ENCODE measurements at places on chromosomes 16 and 17.

- no peak for DNase-seq
Measured at GRCh38 chr16:85231959-85232358, 119.7 kb upstream of the CIBAR2 start.

- DNase-seq = no peak
Measured at GRCh38 chr16:57049678-57050077, 42.7 kb upstream of the CPNE2 start.

DNA sequence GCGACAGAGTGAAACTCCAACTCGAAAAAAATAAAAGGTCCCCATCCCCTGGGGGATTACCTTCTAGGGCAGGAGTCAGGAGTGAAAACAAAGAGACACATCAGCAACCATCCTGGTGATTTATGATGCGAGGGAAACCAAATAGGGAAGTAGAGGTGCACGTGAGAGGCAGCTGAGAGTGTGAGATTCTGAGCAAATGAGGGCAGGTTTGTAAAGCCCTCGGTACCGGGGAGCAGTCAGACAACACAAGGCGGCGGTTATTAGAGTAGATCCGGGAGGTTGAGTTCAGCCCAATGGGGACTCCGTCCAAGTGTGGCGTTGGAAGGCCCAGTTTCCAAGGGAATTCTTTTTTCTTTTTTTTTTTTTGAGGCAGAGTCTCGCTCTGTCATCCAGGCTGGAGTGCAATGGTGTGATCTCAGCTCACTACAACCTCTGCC, 7.4 kb upstream of the ARMC7 start:
- DNase-seq = no peak

GRCh38 chr16:86496262-86496928, 13.9 kb upstream of the FOXF1 start:
- DNase-seq = no peak

- DNase-seq = no peak
Measured at GRCh38 chr17:80372456-80372855, 42.5 kb upstream of the ENDOV start.

DNA sequence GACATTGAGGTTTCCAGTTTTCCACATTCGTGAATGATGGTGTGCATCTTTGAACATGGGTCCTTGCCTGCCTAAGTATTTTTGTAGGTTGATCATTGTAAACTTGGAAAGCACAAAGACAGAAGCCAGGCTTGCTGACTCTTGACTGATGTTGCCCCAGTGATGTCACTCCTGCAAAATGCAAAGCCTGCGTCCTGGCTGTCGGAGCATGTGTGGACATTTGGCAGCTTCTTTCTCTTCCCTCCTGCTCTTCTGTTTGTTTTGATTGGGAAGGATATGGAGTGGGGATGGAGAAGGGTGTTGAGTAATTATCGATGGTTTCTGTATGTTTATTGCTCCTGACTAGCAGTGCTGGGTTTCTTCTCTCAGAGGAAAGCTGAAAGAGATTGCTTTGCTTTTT, 3.2 kb downstream of the NDE1 start:
- no peak for DNase-seq

- DNase-seq = no peak
Measured at GRCh38 chr16:70466805-70467076, 12.3 kb downstream of the FCSK start.

- no peak for DNase-seq
Measured at GRCh38 chr17:1029196-1029921, 32.4 kb downstream of the TIMM22 start.

DNA sequence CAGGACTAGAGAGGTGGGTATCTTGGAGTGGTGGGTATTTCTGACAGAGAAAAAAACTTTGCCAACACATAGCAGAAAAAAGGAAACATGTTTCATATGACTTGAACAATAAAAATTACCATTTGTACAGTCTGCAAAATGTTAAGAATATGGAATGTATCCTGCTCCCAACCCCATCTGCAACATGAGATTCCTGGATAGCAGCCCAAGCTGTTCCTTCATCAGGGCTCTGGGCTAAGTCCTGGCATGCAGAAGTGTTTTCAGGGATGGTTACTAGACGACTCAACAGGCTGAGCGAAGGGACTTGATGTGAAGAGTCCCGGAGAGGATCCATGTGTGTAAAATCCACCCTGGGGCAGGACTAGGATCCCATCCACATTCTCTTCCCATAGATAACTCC, 121.0 kb upstream of the IRX3 start:
- no peak for DNase-seq

DNA sequence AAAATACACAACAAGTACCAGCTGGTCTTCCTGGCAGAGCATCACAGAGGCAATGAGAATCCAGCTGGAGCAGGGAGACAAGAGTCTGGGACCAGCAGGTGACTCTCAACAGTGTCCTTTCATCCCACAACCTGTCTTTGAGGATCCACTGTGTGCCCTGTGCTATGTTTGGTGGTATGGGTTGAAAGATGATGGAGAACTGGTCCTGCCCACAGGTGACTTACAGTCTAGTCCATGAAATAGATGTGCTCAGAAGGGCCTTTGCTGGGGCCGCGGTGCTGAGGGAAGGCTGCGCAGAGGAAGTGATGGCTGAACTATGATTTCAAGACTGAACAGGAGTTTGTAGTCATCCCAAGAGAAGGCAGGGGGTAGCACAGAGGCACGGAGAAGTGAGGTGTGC, 17.9 kb downstream of the WNT3 start:
- no peak for DNase-seq

- no peak for DNase-seq
Measured at GRCh38 chr16:87108941-87109340, 208.3 kb downstream of the C16orf95 start.

GRCh38 chr16:27748868-27749546, 199.1 kb downstream of the KATNIP start:
- no peak for DNase-seq

DNA sequence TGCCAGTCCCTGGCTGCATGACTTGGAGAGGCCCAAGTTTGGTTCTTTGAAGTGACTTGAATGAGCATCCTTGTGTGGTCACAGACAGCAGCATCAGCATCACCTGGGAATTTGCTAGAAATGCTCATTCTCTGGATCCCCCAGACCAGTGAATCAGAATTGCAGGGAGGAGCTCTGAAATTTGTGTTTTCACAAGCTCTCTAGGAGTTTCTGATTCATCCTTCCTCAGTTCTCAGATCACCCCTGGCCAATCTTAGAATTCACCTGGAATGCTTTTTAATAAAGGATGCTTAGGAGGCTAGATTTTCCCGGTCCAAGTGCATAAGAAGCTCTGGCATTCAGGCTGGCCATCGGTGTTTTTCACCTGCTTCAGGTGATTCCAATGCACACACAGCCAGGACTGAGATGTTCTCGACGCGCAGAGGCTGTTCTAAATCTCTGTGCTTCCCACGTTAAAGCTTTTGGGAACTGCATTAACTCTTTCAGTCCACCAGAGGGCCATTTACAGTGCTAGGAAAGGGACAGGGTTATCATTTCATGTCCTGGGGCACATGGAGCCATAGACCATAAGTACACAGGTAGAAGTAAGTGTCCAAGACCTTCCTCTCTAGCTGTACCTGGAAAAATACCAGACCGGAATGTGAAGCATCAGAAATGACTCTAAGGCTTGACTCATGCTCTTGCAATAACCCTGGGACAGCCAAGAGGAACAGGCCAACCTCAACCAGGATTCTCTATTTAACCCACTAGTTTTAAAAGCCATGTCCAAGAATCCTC, 85.7 kb upstream of the XYLT1 start:
- DNase-seq = no peak

- DNase-seq = no peak
Measured at GRCh38 chr16:1028524-1029258, 43.9 kb upstream of the SSTR5 start.

GRCh38 chr17:58081646-58082340, 1.4 kb upstream of the DYNLL2 start:
- no peak for DNase-seq

DNA sequence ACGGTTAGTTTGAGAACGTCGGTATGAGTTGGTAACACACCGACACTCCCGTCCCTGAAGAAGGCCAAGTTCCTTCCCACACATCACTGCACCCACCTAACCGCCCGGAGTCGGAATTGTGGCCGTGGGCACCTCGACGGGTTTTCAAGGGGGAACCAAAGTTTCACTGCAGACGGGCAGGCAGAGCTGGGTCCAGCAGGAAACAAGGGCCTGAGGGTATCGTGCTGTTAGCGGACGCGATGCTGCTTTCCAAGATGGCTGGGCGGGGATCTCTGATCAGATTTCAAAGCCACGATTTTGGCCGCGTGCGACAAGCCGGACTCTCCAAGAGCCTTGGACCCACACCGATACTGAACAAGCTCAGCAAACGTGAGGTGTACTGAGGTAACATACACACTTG, 82.3 kb upstream of the DOC2B start:
- no peak for DNase-seq

DNA sequence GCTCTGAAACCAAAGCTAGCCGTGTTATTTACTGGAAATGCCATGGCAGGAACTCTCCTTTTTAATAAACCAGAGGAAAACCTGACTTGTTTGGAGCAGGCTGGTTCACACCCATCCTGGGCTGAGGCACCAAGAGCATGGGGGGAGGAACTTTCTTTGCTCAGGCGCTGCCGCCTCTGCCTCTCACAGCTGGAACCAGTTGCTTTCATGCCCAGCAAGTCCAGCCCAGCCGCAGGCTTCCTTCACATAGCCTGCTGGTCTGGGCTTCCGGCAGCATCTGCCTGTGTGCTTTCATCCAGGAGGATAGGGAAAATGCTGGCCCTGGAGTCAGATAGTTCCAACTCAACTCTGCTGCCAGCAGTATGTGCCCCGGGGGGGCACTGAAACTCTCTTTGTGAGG, 88.1 kb upstream of the ASIC2 start:
- DNase-seq = no peak

DNA sequence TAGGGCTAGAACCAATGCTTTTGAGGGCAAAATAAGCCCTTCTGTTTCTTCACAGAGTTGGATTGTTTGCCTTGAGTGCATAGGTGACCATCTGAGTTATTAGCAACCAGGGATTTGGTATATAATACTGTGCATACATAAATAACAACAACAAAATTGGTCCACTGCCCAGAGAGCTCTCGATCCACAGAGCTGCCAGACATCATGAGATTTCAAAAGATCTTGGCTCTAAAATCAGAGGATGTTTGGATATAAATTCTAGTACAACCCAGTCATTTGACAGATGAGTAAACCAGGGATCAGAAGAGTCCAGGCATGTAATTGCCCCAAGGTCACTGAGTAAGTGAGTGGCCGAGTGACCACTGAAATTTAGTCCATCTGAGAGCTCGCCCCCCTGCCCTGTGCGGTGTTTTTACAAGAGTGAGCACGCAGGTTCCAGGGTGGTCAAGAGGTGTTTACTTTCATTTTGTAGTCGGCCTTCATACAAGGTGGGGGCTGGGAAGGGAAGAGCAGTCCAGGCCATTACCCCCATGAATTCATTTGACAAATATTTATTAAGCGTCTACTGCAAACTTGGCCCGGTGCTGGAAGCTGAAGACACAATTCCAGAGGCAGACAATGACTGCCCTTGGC, 1.8 kb upstream of the MT2A start:
- no peak for DNase-seq

- DNase-seq = no peak
Measured at GRCh38 chr17:48746916-48747444, 18.4 kb upstream of the HOXB13 start.

- DNase-seq = no peak
Measured at GRCh38 chr16:56728980-56729734, 772 bp upstream of the NUP93 start.
